Fibroblast of lung (primary cell): ENCODE measurements at places on chromosomes 7 and 10. TPM values are rescaled to one million over a fixed set of nuclear protein-coding genes. Genes with fewer than 3 reads are reported as not detected.
A peak's percentile ranks its signal among the peaks of the same experiment; 100 is the strongest.

DNA sequence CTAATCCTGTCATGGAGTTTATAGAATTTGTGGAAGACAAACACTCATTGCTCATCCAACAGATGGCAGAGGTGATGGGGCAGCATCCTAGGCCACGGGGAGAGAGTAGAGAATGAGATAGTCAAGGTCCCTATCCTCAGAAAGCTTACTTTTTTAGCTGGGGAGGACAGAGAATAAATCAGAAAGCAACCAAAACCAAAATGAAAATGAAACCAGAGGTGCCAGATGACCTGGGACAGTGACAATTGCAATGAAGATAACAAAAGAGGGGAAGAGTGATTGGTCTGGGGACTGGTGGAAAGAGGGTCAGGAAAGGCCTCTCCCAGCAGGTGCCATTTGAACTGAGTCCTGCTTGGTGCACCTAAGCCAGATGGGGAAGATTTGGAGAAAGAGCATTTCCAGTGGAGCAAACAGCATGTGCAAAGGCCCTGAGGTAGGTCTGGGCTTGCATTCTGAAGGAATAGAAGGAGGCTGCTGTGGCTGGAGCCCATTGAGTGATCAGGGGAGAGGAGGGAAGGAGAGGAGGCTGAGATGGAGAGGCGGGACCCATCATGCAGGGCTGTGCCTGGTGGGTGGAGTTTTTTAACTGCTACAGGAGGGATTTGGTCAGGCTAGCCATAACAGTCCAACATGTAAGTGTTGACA, 164.1 kb downstream of the RPS24 start:
- DNase-seq, result no peak

DNA sequence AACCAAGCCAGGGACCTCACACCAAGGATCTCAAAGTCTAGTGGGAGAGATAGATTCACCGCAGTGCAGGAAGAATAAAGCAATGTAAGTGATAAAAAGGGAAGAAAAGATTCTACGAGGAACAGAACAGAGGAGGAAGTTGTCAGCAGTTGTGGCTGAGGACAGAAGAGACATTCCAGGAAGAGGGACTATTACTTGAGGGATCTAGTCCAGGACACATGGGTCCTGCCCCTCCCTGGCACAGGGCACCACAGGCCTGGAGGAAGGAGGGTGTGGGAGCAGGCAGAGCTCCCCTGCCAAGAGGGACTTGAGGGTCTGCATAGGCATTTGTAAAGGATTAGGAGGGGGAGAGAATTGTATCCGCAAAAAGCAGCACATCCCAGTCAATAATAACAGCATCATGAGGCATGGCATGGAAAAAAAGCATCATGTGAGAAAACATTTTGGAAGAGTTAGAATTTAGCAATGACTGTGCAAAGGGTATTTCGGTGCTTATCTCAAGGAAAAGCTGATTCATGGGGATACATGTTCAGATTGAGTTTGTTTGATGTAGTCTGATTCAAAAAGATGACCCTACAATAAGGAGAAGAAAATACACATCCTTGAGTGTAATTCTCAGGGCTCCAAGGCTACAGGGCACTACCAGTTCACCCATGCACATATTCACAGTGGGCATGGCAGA, 12.7 kb downstream of the C10orf71 start:
- DNase-seq, result no peak

Gene STK31
- under 0.01 and 0.17 TPM in 2 replicates for total RNA-seq

DNA sequence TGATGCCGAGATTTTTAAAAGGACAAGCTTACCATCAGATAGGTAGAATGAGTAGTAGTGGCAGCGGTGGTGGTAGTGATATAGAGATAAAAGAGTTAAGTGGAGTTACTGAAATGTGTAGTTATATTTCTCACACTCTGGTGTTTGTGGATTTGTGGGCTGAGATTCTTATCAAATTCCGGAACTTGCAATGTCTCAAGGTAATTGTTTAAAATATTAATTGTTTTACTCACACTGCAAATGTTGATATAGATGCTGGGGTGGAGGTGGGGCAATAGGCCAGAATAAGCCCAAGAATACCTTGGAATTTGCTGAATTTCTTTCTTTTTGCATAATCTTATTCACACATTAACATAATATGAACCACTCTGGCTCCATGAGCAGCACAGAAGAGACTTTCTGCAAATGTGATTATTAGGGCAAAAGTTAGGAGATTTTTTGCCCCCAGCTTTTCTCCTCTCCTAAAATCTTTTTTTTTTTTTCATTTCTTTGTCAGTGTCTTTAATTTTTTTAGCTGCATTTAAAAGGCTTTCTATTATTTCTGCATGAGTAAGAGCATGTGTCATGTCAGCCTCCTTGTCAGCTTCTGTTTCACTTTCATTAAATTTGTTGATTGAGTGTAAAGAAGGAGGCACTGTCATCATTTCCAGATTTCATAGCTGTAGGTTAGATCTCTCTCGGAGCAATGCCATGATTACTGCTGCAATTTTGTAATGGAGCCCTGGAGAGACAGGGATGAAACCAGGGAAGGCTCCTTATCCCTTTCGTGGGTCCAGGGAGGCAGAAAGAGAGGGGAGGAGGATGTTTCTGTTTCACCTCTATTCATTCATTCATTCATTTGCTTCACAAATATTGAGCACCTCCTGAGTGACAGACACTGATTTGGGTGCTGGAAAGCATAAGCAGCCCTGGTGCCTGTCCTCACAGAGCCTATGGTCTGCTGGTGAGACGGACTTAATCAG, 13.1 kb upstream of the SGMS1 start:
- DNase-seq, result peak; percentile 51

Gene GPAM
- total RNA-seq, result 17.0 and 19.3 TPM in 2 replicates

DNA sequence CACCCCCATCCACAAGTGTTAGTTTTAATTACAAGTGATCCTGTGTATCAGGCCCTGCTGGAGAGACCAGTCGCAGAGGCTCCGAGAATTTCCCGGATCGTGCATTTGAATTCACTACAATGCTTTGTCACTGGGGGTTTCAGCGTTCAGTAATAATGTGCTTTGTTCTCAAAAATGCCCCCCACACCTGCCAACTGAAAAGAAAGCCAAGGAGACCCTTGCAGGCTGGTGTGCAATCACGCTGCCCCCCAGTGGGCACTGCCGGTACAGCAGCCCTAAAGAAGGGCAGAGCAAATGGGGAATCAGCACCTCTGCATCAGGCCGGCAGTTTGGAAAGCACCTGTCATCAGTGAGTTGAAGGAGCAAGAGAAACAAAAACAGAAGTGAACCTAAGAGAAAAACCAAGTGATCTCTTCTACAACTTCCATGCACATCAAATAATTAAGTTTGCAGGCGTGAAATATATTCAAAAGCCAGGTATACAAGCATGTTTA, 177.6 kb downstream of the PARD3 start:
- DNase-seq, result peak; percentile 51

Gene TECTB
- total RNA-seq, result not detected in 2 replicates

- no peak for DNase-seq
Measured at GRCh38 chr7:156218544-156219306, 406.5 kb upstream of the SHH start.

Gene TMEM120A
- 27.7 and 56.1 TPM in 2 replicates for total RNA-seq

Gene MTPN
- total RNA-seq, result 104 and 158 TPM in 2 replicates

- no peak for DNase-seq
Measured at GRCh38 chr7:51517187-51517586, 200.6 kb upstream of the COBL start.
